ENCODE measurements at places on chromosomes 11 and 22.

GRCh38 chr11:113279591-113279990 lies 34.8 kb upstream of the TTC12 start:
- no peak for DNase-seq

GRCh38 chr22:30183861-30184278 lies 62.7 kb downstream of the LIF start:
- DNase-seq: no peak

DNA sequence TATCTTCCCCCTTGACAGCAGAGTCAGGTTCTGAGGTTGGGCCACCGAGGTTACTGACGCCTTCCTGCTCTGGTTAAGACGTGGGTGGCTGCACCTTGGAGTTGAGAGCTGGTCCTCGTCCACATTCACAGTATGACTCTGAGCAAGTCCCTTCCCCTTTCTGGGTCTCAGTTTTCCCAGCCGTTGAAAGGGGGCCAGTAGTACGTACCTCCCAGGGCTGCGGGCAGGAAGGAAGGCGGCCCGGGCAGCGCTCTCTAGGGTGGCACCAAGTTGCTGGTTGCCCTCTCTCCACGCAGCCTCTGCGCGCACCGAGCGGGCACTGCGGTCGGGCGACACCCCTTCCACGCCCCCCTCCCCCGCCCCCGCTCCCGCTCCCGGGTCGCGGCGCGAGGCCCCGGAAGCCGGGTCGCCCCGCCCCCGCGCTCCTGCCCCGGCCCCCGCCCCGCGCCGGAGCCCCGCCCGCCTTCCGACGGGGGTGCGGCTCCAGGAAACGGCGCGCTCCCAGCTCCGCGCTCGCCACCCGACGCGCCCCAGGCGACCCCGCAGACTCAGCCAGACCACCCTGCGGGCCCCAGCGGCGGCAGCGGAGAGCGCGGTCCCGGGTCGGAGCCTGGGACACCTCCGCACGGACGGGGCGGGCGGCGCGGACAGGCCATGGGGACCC lies at the start of gene EHBP1L1:
TSS of gene EHBP1L1 (plus strand) at position 486 of the 664 bp plus-strand sequence. CDS start 250 bp downstream, outside the sequence.
- DNase-seq: peak; percentile 55

GRCh38 chr11:9184516-9184915 lies 80.6 kb downstream of the DENND5A start:
- DNase-seq: no peak

DNA sequence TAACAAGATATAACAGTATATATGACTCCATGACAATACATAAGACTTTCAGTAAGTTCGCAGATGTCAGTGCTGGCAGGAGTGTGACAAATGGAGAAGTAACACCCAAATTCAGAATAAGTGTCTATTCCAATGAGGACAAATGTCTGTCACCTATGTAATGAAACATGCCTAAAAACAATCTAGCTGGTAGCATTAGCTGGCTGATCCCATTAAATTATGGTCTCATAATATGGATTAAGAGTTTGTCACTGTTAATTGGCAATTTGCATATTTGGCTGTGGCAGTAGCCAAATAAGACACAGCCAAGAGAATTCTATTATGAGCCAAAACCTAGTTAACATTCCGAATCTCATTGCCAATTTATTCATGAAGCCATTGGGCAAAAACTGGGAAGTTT lies 30.2 kb upstream of the CAVIN3 start:
- no peak for DNase-seq

GRCh38 chr22:22593964-22594656 lies 35.0 kb upstream of the PRAME start:
- DNase-seq: peak; percentile 13

DNA sequence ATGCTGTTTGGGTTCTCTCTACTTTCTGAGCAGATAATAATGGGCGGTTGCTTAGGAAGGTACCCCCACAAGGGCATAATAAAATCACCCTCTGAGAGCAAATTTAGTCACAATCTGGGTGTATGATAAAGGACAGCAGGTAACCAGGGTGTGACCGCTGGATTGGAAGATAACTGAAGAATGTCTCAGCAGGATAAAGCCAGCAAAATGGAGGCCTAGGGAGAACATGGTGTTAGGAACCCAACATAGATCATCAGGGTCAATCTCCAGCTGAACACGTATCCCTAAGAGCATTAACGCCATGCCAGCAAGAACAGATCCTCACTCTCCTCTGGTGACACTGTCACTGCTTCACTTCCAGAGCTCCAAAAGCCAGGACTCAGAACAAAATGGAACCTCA lies 64.5 kb upstream of the SCUBE2 start:
- DNase-seq: no peak

GRCh38 chr11:101169944-101170343 lies 40.3 kb upstream of the PGR start:
- no peak for DNase-seq

DNA sequence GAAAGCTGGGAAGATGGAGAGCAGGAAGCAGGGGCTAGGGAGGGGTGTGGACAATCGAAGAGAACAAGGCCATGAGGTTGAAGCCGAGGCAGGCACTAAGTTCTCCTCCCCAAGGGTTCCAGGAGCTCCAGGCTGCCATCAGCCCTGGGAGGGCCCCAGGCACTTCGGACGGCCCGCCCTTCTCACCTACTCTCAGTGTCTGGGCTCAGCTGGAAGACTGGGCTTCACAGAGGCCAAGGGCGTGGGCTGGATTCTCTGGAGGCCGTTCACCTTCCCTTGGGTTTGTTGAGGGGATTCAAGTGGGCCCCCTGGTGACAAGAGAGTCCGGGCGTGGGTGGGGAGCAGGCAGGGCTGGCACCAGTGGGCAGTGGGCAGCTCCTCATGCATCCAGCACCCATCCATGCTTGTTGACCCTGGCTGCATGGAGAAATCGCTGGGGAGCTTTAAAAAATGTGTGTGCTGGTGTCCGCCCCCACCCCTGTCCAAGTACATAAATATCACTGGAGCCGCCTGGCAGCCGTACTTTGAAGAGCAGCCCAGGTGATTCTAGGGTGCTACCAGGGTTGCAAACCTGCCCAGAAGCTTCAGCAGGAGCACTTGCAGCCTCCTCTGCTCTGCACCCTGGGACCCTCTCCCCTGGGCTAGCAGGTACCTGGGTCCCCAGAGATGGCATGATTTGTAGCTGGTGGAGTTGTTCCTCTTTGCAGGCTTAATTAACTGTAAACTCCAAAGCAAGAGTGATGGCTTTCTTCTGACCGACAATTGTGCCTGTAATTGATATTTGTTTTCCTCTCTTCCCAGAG lies 74.3 kb downstream of the RTL6 start:
- no peak for DNase-seq

DNA sequence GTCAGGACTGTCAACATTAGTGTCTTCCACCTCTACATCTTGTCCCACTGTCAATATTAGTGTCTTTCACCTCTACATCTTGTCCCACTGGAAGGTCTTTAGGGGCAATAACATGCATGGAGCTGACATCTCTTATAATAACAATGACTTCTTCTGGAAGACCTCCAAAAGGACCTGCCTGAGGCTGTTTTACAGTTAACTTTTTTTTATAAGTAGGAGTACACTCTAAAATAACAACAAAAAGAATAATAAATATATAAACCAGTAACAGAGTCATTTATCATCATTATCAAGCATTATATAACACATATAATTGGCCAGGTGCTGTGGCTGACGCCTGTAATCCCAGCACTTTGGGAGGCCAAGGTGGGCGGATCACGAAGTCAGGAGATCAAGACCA lies 57.5 kb downstream of the PAK1 start:
- no peak for DNase-seq

DNA sequence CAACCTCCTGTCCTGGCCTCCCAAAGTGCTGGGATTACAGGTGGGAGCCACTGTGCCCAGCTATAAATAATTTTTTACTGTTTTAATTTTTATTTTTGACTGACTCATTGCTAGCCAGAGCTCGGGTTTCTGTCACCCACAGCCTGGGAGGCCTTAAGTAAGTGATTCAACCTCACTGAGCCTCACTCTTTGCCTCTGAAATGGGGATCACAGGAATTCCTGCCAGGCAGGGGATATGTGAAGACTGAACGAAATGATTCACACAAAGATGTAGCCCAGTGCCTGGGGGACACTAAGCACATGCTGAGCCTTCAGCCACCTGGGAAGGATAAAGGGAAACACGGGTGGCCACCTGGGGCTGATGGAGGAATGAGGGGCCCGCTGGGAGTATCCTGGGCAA lies 3.8 kb upstream of the LRRC74B start:
- no peak for DNase-seq

- no peak for DNase-seq
These were observed 202.1 kb upstream of the FAT3 start for GRCh38 chr11:92022499-92022898.

DNA sequence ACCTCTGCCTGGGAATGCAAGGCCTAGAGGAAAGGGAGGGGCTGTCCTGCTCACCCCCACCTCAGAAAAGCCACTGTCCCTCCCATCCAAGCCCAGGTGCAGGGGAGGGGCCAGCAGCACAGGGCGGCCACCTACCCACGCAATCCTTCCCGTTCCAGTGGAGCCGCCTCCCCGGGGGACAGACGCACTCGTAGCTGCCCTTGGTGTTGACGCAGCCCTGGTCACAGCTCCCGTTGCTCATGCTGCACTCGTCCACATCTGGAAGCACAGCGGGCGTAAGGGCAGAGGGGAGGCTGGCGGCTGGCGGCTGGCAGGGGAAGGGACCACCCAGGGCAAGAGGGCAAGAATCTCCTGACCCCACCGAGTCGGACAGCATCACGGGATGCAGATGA lies 40.3 kb upstream of the TTLL12 start:
- no peak for DNase-seq

DNA sequence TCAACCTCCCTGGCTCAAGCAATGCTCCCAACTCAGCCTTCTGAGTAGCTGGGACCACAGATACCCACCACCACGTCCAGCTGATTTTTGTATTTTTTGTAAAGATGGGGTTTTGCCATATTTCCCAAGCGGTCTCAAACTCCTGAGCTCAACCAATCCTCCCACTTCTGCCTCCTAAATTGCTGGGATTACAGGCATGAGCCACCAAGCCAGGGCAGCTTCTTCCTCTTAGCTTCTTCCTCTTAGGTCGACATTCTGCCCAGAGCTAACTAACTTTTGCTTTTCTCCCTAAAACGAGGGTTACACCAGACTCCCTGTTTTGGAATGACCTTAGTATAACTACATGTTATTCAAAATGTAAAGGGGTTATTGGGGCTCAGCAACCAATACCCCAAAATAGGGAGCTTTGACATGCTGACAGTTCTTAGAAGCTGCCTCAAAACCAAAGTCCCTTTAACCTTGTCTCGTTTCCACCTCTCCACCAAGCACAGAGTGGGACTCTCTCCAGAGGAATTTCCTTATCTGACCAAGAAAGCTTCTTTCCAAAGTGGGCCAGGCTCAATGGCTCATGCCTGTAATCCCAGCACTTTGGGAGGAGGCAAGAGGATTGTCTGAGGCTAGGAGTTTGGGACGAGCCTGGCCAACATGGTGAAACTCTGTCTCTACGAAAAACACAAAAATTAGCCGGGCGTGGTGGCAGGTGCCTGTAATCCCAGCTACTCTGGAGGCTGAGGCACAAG lies 7.0 kb downstream of the HPS5 start:
- DNase-seq: no peak

- DNase-seq: no peak
These were observed 1.1 kb upstream of the AP2A2 start for GRCh38 chr11:924406-925157.

DNA sequence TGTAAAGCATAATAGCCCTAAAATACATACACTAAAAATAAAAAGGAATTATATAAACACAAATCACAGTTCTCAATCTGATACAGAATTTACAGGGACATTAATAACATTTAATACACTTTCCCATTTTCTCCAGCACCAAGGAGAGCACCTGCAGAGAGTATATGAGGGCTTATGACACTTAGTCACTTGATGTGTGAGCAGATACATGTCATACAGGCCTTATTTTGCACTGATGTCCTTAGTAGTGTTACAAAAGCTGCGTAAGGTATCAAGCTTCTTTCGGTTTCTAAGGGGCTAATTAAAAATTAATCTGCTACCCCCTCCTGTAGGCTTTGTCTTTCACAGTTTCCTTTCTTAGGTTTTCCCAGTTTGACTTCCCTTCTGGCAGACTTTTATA lies 61.3 kb downstream of the TRIM44 start:
- no peak for DNase-seq

- DNase-seq: peak; percentile 10
These were observed 1.1 kb upstream of the DDX6 start for GRCh38 chr11:118791961-118792569.

GRCh38 chr11:27372164-27372563 lies 9.1 kb upstream of the CCDC34 start:
- no peak for DNase-seq

- DNase-seq: no peak
These were observed 716.4 kb downstream of the KCNA4 start for GRCh38 chr11:29300420-29300819.

- no peak for DNase-seq
These were observed 108.4 kb downstream of the ARL14EP start for GRCh38 chr11:30431127-30431814.

- DNase-seq: no peak
These were observed 32.0 kb downstream of the TMEM123 start for GRCh38 chr11:102420547-102420946.
